NCI-H524 (cell line): ENCODE measurements at places on chromosomes 12 and 14.

DNA sequence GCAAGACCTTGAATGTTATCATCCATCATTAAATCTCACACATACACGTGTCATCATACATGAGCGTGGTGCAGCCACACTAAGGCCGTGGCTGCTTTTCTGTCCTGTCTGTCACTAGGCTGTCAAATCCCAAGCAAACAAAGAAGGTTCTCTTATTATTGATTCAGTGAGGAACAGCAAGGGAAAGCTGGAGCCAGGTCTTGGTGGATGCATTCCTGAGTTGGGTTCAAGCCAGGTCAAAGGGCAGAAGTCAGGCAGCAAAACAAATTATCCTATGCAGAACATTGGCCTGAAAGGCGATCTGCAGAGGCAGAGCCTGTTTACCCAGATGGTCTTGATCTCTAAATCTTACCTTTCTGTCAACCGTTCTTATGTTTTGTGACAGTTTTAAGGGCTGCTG is 252.3 kb downstream of the NEDD1 start:
- DNase-seq = no peak

DNA sequence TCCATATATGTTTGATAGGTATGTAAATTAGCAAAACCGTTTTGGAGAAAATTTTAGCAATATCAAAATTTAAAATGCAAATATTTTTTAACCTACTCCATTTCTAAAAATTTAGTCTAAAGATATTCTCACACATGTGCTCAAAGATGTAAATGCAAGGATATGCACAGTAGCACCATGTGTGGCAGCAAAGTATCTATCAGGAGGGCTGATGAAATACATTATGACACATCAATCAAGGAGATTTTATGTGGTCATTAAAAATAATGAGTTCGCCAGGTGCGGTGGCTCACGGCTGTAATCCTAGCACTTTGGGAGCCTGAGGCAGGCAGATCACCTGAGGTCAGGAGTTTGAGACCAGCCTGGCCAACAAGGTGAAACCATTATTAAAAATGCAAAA is 8.0 kb upstream of the C1R start:
- DNase-seq = no peak

GRCh38 chr12:50195832-50196231 is 28.7 kb upstream of the CERS5 start:
- peak; percentile 85 for DNase-seq

DNA sequence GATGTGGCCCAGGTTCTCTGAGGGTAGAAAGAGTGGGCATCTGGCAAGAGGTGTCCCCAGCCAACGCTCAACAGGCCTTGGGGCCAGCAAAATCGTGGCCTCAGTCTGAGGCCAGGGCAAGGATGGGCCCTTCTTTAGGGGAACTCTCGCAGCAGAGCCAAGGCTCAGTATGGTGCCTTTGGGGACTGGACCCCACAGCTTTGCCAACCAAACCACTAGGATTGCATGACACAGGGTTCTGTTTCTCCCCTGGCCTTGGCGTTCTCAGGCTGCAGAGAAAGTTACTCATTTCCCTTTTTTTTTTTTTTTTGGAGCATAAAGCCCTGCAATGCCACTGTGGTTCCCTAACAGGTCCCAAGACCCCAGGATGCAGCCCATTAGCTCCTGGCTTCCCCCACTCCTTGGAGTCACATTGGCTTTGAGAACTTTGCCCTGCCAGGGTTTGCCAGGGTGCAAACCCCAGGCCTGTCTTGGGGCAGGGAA is 100.6 kb downstream of the LGMN start:
- no peak for DNase-seq

- DNase-seq = no peak
These were observed 32.8 kb downstream of the NOC4L start for GRCh38 chr12:132176920-132177551.

DNA sequence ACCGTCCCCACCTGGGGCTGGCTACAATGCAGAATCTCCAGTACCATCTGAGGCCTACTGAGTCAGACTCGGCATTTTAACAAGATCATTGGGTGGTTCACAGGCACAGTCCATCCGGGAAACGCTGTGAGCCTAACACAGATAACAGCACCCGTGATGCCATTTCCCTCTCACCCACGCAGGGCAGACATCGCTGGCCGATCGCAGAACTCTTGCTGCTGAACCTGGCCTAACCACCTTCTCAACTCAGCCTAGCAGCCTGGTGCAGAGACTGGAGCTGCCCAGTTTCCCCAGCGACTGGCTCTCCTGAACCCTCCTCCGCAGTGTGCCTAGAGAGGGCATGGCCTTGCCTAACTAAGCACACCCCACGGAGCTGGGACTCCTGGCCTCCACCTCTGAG is 83.3 kb downstream of the NCOR2 start:
- no peak for DNase-seq

- DNase-seq = no peak
These were observed 107.3 kb downstream of the SAMD4A start for GRCh38 chr14:54674046-54674741.

DNA sequence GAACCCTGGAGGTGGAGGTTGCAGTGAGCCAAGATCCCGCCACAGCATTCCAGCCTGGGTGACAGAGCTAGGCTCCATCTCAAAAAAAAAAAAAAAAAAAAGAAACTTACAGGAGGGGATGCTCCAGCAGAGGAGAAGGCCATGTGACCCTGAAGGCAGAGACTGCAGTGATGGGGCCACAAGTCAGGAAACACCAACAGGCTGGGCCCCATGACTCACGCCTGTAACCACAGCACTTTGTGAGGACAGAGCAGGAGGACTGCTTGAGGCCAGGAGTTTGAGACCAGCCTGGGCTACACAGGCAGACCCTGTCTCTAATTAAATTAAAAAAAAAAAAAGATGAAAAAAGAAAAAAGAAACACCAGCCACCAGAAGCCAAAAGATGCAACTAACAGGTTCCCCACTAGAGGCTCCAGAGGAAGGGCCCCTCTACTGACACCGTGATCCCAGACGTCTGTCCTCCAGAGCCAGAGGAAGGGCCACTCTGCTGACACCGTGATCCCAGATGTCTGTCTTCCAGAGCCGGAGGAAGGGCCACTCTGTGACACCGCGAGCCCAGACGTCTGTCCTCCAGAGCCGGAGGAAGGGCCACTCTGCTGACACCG is 9.1 kb upstream of the GLT1D1 start:
- DNase-seq = no peak

GRCh38 chr14:92993302-92993701 is 70.4 kb downstream of the CHGA start:
- no peak for DNase-seq

DNA sequence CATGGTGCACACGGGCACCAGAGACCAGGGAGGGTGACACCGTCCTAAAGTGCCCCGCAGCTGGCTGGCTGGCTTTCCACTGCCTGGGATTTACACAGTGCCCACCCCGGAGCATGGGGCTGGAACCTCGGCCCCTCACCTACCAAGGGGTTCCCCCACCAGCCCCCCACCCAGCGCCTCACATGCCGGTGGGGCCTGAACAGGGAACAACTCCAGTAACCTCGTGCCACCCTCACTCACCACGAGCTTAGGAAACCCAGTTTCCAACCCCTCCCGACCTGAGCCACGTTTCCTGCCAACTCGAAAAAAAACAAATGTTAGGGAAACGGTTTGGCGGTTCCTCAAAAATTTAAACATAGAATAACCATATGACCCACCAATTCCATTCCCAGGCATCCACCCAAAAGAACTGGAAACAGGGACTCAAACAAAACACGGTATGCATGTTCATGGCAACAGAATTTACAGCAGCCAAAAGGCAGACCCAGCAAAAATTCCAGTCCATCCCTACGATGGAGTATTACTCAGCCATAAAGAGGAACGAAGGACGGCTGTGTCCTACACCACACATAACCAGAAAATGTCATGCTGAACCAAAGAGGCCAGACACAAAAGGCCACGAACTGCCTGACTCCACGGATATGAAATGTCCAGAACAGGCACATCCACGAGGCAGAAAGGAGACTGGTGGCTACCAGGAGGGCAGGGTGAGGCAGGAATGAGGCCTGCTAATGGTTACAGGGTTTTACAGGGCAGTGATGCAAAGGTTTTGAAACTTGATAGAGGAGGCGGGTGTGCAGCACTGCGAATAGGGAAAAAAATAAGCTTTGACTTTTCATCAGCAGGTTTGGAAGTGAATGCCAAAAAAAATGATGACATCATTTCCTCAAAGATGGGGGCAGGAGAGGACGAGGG is 68.9 kb downstream of the NCOR2 start:
- no peak for DNase-seq
